ENCODE measurements at places on chromosomes 3 and 15. TPM values are rescaled to one million over a fixed set of nuclear protein-coding genes. Genes with fewer than 3 reads are reported as not detected.

ISLR gene
- 154 TPM for polyA plus RNA-seq

SLCO2A1 gene
- polyA plus RNA-seq: not detected

NR1I2 gene
- 25.0 TPM for polyA plus RNA-seq

DNA sequence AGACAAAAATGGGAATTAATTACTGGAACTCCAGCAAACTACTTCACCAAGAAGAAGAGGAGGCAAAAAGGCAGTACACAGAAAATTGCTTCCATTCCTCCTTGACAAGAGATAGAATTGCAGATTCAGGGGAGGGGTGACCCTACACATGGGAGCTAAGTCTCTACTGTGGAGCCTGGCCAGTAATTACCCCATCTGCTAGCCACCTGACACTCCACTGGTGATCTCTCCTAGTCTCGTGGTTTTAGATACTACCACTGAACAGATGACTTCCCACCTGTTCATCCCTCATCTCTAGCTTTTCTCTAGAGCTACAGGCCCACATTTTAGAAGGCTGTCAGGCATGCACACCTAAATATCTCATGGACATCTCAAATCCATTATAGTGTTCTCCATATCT is 224.3 kb upstream of the NR2F2 start:
- DNase-seq: no peak

GRCh38 chr15:37758412-37758811 is 176.0 kb upstream of the TMCO5A start:
- no peak for DNase-seq

GRCh38 chr3:157067114-157067513 is 92.8 kb downstream of the CCNL1 start:
- no peak for DNase-seq

DNA sequence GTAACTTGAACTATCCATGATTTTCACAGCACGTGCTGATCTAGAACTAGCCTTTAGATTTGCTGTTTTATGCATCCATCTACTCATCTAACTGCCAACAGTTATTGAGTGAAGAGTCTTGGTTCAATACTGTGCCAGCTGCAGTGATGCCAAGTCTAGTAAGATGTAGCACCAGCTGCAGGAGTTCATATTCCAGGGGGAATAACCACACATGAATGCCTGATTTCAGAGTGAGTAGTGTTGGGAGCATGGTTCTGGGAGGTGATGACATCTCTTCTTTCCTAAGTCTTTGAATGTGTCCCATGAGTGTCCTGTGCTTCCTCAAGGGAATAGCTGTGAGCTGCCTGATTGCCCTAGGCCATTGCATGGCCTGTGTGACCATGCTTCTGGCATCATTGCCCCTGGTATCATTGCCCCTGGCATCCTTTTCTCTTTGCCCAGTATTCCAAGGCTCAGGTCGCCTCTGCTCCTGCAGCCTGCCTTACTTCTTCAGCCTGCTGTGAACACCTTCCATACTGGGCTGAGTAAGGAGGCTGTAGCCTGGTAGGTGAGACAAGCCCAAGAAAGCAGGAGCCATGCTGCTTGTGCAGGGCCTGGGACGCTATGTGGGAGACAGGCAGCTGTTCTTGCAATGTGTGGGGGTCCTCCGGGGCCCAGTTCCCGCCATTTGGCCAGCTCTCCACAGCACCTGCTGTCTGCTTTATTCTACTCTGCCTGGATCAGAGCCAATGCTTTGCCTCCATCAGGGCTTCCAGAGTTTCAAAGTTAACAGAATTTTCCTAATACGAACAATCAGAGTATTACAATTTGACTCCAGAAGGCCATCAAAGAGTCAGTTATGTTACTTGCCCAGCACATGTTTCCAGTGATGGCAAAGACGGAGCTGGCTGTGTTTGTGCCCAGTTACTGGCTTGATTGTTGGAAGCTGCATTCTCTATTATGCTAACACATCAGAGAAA is 73.2 kb downstream of the CLSTN2 start:
- DNase-seq: peak; percentile 30

DNA sequence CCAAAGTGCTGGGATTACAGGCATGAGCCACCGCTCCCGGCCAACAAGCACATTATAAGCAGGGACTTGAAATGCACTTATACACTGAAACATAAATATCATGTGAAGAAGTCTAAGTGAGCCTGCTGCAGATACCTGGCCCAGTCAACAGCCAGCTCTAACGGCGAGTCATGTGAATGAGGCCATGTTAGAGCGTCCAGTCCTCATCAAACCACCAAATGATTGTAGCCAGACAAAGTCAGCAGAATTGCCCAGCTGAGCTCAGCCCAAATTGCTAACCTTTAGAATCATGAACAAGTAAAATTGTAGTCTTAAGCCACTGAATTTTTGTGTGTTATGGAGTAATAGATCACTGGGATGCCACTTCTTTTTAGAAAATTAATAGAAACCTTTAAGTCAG is 37.8 kb upstream of the UACA start:
- DNase-seq: no peak

- no peak for DNase-seq
Observed at GRCh38 chr3:114542359-114542758, 248.5 kb downstream of the TIGIT start.

GRCh38 chr3:154427685-154428285 is 2.2 kb downstream of the GPR149 start:
- DNase-seq: no peak

DNA sequence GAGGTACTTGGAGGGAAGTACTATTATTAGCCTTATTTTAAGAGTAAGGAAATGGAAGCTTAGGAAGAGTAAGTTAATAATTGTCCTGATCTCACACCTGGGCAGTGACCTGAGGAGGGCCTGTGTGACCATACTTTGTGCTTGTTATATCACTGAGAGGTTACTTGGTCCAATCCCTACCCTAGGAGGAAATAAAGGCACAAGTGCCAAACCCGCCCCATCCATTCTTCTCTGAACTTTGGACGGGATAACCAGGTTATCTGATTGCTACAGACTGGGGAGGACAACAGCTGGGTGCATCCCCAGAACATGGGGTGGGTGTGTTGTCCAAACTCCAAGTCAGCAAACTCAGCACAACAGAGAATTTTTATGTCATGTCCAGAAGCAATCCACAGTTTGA is 77.7 kb upstream of the NR2E3 start:
- no peak for DNase-seq

Data from muscle of arm (tissue), 14 donors.